ENCODE measurements at places on chromosomes 1 and 21.

GRCh38 chr1:116356067-116356466, 17.0 kb upstream of the ATP1A1 start:
- DNase-seq = no peak

GRCh38 chr1:43177691-43178090, 5.6 kb downstream of the CFAP57 start:
- DNase-seq = no peak

DNA sequence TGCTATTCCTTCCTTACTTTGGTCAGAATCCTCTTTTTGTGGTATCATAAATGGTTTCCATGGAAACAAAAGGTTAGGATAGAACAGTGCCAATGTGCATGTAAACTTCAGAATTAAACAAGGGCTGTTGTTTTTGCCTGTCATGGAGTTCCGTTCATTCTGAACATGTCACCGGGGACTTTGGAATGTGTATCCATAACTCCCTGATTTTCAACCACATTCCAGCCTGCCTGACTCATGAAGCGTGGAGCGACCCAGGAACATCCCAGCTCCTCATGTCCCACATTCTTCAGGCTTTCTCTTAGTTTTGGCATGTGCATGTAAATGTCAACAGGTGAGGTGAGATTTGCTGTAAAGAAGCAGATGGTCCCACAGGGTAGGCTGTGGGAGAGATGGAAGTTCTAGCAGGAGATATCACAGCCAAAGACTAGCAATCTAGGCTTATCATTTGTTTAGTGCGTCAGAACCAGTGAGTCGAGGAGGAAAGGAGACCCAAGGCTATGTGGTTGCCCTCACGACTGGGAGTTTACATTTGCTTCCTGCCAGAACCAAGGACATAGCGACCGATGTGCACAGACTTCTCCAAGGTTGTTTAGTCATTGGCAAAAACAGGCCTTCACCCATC, 23.0 kb upstream of the DNAJC11 start:
- DNase-seq = peak; percentile 90

DNA sequence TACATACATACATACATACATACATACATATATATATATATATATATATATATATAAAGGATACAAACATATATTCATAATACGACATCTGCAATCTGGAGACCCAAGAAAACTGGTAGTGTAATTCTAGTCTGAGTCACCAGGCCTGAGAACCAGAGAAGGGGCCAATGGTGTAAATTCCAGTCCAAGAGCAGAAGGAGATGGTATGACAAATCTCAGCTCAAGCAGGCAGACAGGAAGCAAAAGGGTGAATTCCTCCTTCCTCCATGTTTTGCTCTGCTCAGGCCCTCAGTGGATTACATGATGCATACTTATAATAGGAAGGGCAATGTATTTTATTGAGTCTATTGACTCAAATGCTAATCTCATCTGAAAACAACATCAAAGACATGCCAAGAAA, 1060.4 kb upstream of the TMPRSS15 start:
- DNase-seq = no peak

DNA sequence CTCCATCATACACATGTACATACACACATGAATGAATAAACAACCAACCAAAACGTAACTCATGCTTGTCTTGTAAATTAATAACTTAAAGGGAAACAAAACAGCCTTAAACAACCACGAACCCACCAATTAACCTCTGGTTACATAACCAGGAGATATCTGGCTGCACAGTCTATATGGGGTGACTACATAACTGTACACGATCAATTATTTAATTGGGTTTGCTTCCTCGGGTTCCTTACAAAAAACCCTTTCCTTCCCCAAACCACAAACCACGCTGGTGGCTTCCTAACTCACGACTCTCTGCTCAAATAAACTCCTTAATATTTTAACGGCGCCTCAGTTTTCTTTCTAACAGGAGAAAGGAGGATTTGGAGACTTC, 744 bp downstream of the ZNF670 start:
- no peak for DNase-seq

DNA sequence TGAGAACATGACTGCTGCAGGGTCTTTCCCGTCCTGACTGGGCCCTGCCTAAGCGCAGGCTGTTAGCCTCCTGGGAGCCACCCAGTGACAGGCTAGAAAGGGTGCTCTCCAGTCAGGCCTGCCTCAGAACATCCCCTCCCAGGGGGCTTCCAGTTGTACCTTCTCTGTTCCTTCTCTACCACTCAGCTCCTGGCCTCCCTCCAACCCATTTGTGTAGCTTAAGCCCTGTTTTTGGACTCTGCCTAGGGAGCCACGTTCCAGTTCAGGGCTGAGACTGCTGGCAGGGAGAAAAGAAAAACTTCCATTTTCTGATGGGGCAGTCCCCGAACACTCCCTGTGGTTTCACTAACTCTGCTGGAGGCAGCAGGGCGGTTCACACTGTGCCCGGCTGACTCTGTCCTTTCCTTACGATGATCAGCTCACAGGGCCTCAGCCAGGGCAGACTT, 15.3 kb upstream of the POU3F1 start:
- no peak for DNase-seq

GRCh38 chr1:70847013-70847412, 200.6 kb downstream of the PTGER3 start:
- DNase-seq = no peak

DNA sequence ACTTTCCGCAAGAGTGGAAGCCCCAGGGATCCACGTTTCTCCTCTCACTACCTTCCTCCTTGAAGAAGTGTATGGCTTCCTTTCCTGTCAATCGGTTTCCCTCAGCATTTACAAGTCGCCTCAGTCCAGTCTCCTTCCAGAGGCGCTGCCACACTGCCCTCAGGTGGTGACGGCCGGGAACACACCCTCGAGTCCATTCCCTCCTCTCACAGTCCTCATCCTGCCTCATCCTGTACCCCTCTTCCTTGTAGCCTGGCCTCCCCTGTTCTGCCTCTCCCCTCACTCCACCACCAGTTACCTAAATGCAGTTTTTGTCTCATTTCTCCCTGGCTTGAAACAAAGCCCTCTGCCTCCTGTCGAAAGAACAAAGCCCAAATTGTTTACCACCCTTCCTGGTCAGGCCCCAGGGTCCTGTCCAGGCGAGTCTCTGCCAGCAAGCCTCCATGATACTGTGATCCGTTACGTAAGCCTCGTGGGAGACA, 23.2 kb upstream of the LSM10 start:
- DNase-seq = peak; percentile 77
